ENCODE measurements at places on chromosomes 3 and 15.

GRCh38 chr3:37955918-37956707 lies 34.5 kb upstream of the VILL start:
- peak; percentile 48 for DNase-seq

- DNase-seq = no peak
Measured at GRCh38 chr15:31486906-31487695, 160.5 kb downstream of the KLF13 start.

GRCh38 chr3:60756241-60757030 lies 494.8 kb downstream of the FHIT start:
- DNase-seq = no peak

- DNase-seq = no peak
Measured at GRCh38 chr3:150385296-150386242, 22.5 kb upstream of the TSC22D2 start.

DNA sequence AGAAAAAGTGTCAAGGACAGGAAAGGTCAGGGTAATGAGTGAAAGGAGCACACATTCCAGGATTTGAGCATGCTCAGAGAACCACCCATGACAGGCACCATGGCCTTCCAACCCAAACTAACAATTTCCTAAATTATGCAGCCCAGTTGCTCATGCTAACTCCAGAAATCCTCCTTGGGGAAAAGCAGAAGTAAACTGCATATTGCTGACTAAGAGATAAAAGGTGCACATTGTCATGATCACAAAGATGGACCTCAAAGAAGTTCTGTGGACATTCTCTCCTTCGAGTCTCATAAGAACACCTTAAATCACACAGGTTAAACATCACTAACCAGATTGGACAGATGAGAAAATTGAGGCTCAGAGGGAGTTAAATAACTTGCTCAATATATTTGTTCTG lies 97.6 kb upstream of the SLC25A36 start:
- DNase-seq = no peak

All from GM23338 (cell line).